ENCODE measurements at places on chromosomes 4 and X.

DNA sequence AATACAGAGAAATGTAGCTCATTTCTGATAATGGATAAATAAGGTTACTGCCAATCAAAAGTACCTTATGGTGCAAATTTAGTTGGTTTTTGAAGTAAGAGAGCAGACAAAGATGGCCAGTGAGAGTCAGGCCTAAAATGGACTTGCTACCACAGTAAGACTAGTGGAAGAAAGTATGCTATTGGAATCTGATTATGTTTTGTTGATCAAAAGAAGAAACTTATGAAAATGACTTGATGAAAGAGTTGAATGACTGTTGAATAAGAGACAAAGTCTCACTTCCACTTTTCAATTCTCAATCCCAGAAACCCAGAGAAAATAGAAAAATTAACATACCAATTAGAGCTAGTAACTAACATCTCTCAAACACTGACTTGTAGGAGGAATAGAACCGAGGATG, 737.8 kb upstream of the INTU start:
- DNase-seq = no peak

GRCh38 chrX:10620121-10620699, at the start of gene MID1:
Gene MID1 (minus strand): TSS chrX:10620585. CDS start chrX:10567547, 53,038 bp downstream.
- no peak for DNase-seq

GRCh38 chr4:1236103-1236641, 12.8 kb downstream of the CTBP1 start:
- DNase-seq = no peak

DNA sequence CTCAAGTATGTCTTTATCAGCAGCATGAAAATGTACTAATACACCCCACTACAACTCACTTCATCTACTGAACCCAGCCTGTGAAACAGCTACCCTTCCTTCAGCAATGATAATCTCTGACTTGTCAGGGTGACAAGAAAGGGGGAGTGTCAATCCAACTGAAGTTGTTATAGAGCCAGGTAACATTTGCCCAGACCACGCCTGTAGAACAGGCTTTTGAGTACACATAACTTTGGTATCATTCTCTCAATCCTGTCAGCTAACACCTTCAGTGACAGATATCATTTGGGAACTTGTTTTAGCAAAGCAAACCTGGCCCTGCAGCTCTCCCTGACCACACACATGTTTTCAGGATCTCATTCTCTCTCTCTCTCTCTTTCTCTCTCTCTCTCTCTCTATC, 592.2 kb downstream of the SMARCA1 start:
- no peak for DNase-seq

- DNase-seq = no peak
Measured at GRCh38 chrX:150028692-150029091, 90.4 kb upstream of the EOLA2 start.

GRCh38 chrX:69162361-69162865, 2.8 kb downstream of the PJA1 start:
- no peak for DNase-seq

All from cortex of kidney (tissue), 1 donor.